ENCODE measurements at places on chromosomes 1 and 21.

GRCh38 chr1:162984699-162985098 lies 84.5 kb upstream of the RGS4 start:
- no peak for DNase-seq

- no peak for DNase-seq
Measured at GRCh38 chr1:14913482-14914177, 239.9 kb upstream of the TMEM51 start.

GRCh38 chr21:29671728-29672127 lies 268.1 kb downstream of the GRIK1 start:
- no peak for DNase-seq

DNA sequence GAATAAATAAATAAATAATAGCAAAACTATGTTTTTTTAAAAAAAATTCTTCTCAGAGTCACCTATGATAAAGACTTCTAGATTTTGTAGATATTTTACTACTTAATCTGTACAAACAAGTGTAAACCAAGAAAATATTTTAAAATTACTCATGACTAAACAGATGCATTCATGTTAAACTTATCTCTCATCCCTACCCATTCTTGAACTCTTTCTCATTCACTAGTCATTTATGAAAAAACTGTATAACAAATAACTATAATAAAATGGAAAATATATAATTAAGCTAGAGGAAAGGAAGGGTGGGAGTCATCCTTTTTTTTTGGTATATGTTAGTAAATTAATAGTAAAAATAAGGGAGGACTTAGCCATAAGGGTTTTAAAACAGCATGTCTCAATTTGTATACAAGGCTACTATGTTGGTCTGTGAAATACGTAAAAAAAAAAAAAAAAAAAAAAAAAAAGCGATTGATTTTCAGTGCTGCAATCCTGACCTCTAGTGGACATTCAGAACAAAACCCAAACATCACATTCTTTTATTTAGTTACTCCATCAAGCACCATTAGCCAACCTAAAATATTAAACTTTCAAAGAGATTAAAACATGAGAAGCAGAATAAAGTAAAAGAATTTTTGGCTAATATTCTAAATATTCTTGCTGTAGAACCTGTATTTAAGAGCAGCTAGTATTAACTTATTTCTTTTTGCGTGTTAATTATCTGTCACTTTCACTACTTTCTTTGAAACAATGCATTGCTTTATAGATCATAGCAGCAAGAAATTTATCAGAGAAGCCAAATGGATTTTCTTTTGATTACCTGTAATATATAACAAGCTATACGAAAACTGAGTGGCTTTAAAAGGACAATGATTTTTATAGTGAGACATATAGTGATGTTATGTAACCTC lies 255.8 kb upstream of the CACYBP start:
- no peak for DNase-seq

DNA sequence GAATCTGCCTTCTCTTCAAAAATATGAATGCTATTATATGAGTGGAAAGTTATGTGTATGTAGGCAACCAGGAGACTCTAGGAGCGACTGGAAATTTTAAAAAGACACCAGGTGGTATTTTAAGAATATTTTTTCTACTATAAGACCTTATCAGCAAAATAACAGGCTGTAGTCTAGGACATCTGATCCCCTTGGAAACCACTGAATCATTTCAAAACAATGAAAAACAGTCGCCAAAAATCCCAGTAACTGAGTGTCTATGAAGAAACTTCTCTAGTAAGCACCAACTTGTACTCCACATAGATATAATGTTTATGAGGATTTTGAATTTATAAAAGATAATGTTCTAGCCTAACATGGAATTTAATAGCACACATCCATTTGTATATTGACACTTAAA lies 358.5 kb downstream of the GPATCH2 start:
- no peak for DNase-seq

GRCh38 chr1:40404670-40405462 lies 31.3 kb downstream of the SMAP2 start:
- DNase-seq: no peak

GRCh38 chr21:23804866-23805265 lies 1802.4 kb downstream of the MRPL39 start:
- no peak for DNase-seq

- no peak for DNase-seq
Measured at GRCh38 chr1:19661721-19662228, 2.9 kb upstream of the HTR6 start.

DNA sequence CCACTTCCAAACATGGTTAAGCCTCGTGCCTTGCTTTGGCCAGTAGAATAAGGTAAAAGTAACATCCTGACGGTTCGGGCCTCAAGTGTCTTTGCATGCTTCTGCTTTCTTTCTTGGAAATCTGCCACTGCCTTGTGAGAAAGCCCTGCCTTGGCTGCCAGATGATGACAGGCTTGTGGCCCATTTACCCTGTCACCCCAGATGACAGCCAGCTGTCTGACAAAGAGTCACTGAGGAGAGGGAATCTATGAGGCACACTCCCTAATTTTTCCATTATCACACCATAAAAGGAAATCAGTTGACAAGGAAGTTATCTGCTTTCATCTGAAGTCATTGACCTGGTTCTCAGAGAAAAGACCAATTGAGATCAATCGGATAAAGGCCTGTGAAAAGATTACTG lies 199.8 kb downstream of the USH2A start:
- DNase-seq: no peak

GRCh38 chr1:26787381-26787705 lies 407 bp upstream of the PIGV start:
- no peak for DNase-seq

- no peak for DNase-seq
Measured at GRCh38 chr1:238485057-238485911, 594.6 kb upstream of the ZP4 start.

GRCh38 chr1:170217517-170218256 lies 71.9 kb downstream of the NTMT2 start:
- DNase-seq: no peak

DNA sequence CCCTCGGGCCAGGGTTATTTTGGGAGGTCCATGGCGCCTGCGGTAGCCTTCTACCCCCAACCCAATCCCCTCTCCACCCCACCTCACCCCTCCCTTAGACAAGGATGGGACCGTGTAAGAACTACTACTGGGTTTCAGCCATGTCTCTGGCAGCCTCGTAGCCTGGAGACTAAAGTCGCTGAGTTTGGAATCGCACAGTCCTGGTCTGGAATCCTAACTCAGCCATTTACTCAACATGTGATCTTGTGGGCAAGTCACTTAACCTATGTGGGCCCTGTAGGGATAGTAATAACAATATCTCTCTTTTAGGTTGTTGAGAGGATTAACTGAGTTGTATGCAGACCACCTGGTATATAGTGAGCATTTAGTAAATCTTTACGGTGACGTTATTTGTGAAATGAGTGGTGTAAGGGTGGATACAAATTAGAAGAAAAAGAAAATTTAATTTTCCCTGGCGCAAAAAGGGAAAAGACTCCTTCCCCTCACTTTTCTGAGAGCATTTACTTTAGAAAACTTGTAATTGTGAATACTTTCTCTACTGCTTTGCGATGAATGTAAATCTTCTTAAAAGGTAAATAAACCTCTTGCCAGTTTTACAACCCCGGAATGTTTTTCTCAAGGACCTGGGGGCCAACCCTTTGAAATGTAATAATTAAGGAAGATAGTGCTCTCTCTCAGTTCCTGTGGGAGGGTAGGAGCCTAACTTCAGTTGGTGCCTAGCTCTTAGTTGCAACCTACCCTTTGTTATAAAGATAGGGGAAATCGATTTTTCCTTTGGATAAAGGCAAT lies 615 bp upstream of the MRPS15 start:
- no peak for DNase-seq

DNA sequence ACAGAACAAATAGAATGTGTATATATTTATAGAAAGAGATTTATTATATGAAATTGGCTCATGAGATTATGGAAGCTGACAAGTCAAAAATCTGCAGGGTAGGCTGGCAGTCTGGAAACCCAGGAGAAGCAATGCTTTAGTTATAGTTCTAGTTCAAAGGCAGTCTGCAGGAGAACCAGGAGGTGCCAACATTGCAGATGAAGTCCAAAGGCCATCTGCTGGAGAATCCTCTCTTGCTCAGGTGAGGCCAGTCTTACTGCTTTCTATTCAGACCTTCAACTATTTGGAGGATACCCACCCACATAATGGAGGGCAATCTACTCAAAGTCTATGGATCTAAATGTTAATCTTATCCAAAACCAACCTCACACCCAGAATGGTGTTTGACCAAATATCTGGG lies 75.9 kb upstream of the MRPS6 start:
- DNase-seq: no peak
